T follicular helper cell (primary cell): ENCODE measurements at places on chromosomes 13 and 19.

DNA sequence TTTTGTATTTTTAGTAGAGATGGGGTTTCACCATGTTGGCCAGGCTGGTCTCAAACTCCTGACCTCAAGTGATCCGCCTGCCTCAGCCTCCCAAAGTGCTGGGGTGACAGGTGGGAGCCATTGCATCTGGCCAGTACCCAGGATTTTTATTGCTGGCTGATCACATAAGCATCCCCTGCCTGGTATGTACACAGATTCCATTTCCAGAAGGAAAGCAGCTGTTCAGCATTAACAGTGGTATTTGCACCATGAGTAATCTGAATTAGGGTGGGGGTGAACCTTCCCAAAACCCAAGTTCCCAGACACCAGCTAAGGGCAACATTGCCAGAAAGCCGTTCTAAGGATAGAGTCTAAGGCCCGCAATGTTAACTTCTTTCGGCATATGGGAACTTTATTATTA is 7.3 kb downstream of the ZNF555 start:
- DNase-seq, result no peak

DNA sequence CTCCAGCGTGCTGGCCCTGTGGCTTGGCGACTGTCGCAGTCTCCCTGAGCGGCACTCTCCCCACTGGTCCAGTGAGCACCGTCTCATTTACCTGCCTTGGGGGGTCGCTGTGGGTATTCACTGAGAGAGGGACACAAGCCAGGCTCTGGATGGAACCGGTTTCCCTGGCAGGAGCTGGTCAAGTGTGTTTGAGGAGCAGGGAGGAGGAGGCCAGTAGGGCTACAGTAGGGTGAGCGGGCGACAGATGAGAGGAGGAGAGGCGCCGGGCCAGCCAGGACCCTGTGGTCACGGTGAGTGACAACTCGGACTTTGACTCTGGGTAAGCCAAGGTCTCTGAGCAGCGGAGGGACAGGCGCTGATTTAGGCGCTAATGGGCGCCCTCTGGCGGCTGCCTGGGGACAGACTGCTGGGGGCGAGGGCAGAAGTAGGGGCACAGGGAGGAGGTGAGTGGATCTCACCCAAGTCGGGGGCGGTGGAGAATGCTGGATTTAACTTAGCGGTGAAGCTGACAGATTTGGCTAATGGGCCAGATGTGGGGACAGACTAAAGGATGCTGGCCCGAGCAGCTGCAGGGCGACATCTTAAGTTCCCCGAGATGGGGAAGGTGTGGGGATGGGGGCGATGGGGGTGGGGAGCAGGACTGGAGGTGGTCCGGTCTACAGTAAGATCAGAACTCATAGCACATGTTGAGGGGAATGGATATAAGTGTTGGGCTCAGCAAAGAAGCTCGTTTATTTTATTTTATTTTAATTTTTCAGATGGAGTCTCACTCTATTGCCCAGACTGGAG is 4.7 kb upstream of the PRMT1 start:
- DNase-seq, result peak; percentile 60

GRCh38 chr13:111855191-111855590 is 211.8 kb upstream of the SOX1 start:
- no peak for DNase-seq

GRCh38 chr19:6662702-6663101 is 7.3 kb downstream of the TNFSF14 start:
- DNase-seq, result no peak

DNA sequence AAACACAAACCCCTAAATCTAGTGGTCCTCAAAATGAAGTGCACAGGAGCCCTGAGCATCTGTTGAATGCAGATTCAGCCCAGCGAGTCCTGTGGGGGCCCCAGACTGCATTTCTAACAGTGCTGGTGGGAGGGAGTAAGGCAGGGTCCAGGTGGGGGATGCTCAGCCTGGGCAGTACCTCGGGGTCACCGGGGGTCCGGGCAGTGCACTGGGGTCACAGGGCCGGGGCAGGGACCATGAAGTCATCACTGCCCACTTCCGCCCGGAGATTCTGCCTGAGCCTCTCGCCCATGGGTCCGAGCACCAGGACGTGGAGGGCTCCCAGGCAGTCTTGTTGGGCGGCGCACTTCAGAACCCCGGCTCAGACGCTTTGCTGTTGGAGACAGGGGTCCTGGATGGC is 838 bp upstream of the ATP4B start:
- no peak for DNase-seq

GRCh38 chr13:84279166-84279565 is 396.9 kb upstream of the SLITRK1 start:
- DNase-seq, result no peak

GRCh38 chr13:74288361-74288911 is 154.2 kb upstream of the KLF12 start:
- DNase-seq, result no peak
